Effector CD4-positive, alpha-beta T cell (primary cell): ENCODE measurements at places on chromosomes 16 and 17.

- DNase-seq, result no peak
These were observed 39.2 kb downstream of the FTO start for GRCh38 chr16:53743149-53743566.

GRCh38 chr16:55701442-55702319 lies 45.9 kb downstream of the SLC6A2 start:
- DNase-seq, result no peak

DNA sequence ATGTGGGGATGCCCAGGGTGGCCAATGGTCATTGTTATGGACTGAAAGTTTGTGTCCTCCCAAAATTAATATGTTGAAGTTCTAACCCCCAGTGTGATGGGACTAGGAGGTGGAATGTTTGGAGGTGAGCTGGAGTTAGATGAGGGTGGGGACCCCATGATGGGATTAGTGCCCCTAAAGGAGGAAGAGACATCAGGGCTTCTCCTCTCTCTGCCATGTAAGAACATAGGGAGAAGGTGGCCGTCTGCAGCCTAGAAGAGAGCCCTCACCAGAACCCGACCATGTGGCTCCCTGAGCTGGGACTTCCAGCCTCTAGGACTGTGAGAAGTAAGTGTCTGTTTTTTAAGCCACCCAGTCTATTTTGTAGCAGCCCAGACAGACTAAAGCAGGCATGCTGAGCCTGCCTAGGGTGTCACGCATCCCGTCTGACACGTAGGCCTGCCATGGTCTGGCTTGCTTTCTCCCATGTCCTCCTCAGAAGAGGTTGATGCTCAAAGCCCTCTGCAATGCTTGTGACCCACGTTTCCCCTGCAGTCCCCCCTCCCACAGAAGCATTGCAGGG lies 4.0 kb upstream of the PRPSAP1 start:
- no peak for DNase-seq

GRCh38 chr17:40219594-40220338 lies 662 bp downstream of the WIPF2 start:
- DNase-seq, result peak; percentile 25

DNA sequence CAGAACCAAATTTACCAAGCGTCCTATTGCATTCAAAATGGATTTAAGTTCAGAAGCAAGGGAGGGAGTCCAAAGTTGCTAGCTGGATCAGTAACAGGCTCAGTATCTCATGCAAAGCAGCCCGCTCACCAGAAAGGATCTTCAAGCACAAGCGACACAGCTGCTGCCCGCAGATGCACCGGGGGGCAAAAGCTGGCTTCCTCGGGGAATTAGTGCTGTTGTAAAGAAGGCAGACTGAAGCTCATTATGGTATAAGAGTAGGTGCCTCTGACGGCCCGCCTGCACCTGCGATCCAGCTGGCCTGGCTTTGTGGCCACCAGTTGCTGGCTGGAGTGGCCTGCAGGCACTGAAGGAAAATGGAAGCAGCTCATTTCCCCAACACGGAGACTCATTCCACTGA lies 128.4 kb upstream of the RCVRN start:
- no peak for DNase-seq

- no peak for DNase-seq
These were observed 25.4 kb downstream of the PELP1 start for GRCh38 chr17:4678448-4679026.

DNA sequence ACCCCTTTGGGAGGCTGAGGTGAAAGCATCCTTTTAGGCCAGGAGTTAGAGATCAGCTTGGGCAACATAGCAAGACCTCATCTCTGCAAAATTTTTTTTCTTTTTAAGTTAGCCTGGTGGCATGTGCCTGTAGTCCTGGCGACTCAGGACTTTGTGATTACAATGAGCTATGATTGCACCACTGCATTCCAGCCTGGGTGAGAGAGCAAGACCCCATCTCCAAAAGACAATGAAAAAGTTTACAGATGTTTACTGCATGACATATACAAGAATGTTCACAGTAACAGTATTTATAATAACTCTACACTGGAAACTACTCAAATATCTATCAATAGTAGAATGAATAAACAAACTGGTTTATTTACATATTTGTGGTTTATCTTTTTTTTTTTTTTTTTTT lies 33.1 kb upstream of the CCL22 start:
- DNase-seq, result no peak

DNA sequence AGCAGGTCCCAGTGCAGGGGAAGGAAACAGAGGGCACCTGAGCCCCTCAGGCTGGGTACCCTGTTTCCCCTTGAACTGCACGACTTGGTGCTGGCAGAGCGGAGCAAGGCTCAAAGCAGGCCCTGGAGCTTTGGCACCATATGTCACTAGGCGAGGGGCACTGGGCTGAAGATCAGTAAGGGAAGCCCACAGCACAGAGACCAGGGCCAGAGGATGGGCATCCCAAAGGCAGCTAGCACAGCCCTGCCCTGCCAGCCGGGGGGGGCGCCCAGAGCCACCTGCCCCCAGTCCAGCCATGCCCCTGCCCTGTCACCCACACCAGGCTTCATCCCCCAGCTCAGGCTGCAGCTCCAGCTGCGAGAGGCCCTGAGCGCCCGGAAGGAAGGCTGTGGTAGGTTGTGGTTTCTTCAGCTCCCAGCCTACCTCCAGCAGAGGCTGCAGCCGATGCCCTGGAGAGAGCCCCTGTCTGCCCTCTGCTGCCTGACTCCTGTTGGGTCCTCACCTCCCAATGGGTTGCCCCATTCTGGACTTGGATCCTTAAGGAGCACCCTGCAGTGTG lies 10.9 kb downstream of the NHERF1 start:
- peak; percentile 37 for DNase-seq

DNA sequence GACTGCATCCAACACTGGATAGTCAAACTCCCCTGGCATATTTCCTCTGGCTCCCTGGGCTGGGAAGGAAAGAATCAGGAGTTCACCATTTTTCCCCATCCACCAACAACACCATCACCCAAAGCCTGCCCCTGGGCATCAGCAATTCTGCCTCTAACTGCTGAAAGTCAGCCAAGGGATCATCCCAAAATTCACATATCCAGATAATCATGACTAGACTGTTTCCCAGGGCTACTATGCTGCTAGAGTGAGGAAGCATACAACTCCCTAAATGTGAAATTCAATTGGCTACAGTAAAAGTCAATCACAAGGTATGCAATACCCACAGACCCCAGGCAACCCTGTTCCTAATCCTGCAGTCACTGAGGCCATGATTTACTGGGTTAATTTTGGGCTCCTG lies 230.6 kb downstream of the C16orf95 start:
- no peak for DNase-seq

DNA sequence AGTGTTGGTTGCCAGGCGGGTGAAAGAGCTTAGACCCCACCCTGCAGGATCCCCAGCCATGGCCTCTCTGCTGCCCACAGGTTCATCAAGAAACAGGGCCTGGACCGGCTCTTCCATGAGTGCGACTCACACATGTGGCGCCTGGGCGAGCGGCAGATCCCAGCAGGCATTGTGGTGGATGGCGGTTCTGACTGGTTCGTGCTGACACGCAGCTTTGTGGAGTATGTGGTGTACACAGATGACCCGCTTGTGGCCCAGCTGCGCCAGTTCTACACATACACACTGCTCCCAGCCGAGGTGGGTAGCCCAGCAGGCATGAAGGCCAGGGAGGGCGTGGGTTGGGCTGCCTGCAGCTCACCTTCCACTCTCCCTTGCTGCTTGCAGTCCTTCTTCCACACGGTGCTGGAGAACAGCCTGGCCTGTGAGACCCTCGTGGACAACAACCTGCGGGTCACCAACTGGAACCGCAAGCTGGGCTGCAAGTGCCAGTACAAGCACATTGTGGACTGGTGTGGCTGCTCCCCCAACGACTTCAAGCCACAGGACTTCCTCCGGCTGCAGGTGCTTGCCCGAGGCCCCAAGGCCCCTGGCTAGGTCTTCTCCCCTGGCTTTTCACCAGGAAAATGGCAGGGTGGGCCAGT lies 9.9 kb downstream of the XYLT2 start:
- DNase-seq, result no peak

DNA sequence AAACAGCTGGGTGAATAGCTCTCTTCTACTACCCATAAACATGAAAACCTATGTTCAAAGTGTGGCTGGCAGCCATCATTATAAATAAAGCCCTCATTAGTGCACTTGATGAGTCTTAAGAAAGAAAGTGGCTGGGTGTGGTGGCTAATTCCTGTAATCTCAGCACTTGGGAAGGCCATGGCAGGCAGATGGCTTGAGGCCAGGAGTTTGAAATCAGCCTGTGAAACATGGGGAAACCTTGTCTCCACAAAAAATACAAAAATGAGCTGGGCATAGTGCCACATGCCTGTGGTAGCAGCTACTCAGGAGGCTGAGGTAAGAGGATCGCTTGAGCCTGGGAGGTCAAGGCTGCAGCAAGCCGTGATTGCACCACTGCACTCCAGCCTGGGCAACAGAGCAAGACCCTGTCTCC lies 28.3 kb upstream of the APPBP2 start:
- no peak for DNase-seq
